T follicular helper cell (primary cell): ENCODE measurements at places on chromosomes 1 and 21.

- peak; percentile 15 for DNase-seq
Observed at GRCh38 chr1:221263831-221264767, 384.9 kb downstream of the HLX start.

DNA sequence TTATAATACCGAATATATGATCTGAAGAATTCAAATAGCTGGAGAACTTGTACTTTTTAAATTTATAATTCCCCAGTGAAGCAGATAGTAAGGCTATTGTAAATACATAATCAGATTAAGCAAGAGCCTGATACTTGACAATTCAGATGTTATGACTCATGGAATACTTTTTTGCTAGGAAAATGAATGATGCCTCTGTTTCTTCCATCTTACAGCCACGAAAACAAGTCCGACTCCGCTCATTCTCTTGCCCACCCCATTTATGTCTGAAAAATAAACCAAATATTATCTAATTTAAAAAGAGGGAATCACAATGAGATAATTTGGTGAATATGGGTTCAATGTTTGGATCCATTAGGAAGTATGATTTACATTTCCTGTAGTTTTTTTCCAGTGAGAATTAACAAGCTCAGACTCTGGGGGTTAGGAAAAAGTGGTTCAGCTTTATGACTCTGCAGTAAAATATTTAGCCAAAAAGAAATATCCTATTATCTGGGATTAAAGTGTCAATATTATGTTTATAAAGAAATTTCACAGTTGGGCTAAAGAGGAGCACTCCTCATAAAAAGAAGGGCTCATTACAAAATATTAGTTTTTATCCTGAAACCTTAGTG, 50.4 kb upstream of the DAB1 start:
- DNase-seq, result no peak

- DNase-seq, result no peak
Observed at GRCh38 chr21:14762734-14763694, 216.9 kb upstream of the SAMSN1 start.

DNA sequence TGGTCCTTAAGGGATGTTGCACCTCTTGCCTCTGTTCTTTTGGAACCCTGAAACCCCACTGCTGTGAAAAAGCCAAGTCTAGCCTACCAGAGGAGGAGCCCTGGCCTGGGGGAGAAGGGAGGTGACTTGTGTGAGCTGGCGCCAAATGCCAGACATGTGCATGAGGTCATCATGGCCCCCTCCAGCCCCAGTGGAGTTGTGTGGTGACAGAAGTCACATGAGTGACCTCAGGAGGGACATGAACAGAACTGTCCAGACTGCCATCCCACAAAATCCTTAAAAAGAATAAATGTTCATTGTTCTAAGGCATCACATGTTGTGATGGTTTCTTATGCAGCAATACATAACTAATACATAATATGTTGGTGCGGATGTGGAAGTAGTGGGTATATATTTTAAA, 10.8 kb downstream of the HHAT start:
- DNase-seq, result no peak

GRCh38 chr1:168092566-168093355, 44.0 kb downstream of the GPR161 start:
- no peak for DNase-seq

DNA sequence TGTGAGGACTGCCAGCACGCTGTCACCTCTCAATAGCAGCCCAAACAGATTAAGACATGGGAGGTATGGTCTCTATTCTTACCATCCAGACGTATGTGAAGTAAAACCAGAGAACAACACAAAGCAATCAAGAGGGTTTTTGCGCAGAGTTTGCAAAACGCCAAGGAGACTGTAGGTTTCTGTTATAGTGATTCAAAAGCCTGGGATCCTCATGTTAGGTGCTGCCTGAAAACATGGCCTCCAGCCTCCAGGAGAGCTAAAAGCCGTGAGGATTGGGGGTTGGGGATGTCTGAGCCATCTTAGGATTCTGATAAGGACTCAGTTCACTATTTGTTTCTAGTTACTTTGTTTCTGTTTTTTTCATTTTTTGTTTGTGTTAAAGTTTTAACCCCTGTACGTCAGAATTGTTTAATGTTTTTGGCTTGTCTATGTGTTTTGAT, 4.2 kb upstream of the CCT8 start:
- no peak for DNase-seq

DNA sequence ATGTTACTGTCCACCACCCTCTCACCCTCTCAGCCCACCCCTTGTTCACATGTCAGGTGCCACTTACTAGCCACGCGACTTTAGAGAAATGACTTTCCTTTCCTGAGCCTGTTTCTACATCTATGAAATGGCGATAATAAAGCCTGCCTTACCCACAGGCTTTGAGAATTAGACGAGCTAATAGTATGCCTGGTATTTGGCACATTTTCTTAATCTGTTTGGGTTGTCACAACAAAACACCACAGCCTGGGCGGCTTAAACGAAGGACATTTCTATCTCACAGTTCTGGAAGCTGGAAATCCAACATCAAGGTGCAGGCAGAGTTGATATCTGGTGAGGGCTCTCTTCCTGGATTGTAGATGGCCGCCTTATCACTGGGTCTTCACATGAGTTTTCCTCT, 273.9 kb upstream of the FMN2 start:
- DNase-seq, result no peak

DNA sequence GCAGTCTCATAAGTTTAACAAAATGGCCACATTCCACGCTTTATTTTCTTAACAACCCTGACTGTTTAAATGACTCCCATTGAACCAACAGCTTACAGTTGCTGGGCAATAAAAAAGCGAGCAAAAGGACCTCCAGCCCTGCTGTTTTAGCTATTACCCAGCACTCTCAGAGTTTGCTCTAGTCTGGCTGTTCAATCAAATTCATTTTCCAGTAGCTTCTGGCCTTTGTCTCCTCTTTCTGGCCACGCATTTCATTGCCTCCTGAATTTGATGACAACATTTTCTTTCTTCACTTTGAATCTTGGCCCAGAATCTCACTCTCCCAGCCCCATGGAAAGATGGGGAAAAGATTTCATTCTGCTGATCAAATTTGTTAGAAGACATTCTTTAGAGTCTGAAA, 44.1 kb upstream of the DOCK7 start:
- DNase-seq, result no peak

GRCh38 chr1:62229932-62230331, 35.3 kb downstream of the L1TD1 start:
- DNase-seq, result no peak
